ENCODE measurements at places on chromosomes 1 and 21.
A peak's percentile ranks its signal among the peaks of the same experiment; 100 is the strongest.

DNA sequence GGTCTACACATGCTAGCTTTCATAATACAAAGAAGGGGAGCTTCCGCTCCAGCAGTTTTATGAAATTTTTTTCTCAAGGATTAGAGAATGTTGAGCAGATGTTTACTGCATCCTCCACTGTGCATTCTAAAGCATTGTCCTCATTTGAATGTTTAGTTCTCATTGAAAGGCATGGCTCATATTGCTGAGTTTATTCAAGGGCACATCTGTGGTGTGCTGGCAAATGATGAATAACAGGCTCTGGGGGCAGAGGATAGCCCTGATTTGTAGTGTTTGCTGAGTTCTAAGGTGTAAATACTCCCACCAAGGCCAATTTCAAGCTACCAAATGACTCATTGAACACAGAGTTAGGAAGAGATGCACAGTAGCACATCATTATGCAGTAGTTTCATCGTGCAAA lies 303.2 kb upstream of the FAM78B start:
- DNase-seq = no peak

DNA sequence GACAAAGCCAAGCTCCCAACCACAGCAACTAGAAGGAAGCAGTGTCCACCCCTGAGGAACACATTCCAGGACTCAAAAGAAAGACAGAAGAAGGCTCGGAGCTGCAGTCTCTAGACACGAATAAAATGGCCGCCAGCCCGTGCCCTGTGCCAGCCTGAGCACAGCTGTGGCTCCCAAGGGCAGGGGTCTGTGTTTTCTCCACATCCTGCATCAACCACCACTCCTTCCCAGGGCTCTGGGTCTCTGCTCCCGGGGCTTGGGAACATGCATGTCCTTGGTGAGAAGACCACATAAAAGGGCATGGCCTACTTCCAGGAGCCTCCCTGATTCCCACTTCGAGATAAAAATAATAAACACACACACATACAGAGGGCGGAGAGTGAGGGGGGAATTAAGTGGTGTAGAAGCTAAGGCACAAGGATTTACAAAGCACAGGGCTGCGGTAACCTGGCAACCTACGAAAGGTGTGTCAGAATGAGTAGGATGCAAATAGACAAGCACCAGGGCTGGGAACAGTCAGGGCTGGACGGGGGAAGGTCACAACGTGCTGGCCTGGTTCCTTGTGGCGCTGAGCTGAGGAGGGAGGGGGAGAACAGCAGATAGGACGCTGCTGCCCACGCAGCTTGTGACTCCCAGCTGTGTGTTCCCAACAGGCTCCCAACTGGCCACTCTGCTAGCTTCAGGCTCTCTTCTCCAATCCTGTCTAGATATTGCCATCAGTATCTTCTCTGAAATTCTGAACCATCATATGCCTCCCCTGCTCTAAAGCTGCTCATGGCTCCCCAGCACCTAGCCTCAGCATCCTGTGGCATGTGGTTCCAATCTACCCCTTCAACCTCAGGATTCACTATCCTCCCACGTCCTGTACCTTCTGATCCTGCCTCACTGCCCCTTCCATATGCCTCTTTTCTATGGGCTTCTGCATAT lies 72.5 kb downstream of the CD34 start:
- DNase-seq = peak; percentile 25

- peak; percentile 83 for DNase-seq
Observed at GRCh38 chr1:161021165-161021969, 415 bp upstream of the F11R start.

DNA sequence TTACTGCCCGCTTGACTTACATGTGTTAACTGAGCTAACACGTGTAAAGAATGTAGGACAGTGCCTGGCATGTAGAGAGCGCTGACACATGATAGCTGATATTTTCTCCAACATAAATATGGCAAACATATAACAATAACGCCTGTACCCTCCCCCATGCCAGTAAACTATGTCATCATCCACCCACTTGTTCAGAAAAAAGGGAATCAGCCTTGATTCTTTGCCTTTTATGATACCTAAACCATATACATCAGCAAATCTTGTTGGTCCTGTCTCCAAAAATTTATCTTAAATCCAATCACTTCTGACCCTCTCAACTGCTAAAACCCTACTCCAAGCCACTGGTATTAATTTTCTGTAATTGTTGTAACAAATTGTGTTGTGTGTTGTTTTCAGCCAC lies 1.1 kb upstream of the ZNF692 start:
- no peak for DNase-seq

GRCh38 chr1:94205639-94206038 lies 31.7 kb downstream of the ARHGAP29 start:
- no peak for DNase-seq

DNA sequence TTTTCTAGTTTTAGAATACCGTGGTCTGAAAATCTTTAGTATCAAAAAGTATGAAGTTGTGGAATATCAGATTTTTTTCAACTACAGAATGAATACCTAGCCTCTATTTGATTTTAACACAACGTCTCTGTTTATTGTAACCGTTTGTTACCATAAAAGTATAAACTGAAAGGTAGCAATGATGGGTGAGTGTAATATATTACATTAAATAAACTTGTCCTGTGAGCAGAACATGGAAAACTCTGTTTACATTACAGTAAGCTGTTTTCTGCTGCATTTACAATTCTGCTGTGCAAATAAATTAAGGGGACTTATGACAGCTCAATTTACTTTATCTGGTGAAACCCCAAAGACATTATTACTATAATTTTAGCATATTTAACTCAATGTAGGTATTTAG lies 62.5 kb downstream of the CHRM3 start:
- DNase-seq = no peak

DNA sequence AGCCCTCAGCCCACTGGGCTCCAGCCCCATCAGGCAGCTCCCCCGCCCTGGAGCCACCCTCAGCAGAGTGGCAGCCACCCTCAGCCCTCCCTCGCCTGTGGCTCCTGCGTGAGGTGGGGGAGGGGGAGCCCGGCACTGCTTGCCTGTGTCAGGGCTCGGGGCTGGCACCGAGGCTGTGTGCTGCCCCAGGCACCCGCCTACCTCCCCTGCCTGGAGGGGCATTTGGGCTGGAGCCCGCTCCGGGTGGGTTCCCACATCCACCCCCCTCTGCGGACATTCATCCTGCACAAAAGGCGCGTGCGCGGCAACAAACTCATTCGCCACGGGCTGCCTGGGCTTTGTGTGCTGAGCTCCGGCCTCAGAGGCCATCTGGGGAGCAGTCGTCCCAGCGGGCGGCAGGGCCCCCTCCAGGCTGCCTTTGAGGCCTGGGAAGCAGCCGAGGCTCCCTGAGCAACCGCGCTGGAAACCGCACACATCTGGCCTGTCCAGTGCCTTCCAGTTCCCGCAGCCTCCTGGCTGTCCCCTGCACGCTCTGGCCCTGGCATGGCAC lies 12.6 kb upstream of the TNFRSF14 start:
- DNase-seq = no peak

GRCh38 chr1:28507247-28507645 lies 1.4 kb downstream of the RCC1 start:
- peak; percentile 19 for DNase-seq

DNA sequence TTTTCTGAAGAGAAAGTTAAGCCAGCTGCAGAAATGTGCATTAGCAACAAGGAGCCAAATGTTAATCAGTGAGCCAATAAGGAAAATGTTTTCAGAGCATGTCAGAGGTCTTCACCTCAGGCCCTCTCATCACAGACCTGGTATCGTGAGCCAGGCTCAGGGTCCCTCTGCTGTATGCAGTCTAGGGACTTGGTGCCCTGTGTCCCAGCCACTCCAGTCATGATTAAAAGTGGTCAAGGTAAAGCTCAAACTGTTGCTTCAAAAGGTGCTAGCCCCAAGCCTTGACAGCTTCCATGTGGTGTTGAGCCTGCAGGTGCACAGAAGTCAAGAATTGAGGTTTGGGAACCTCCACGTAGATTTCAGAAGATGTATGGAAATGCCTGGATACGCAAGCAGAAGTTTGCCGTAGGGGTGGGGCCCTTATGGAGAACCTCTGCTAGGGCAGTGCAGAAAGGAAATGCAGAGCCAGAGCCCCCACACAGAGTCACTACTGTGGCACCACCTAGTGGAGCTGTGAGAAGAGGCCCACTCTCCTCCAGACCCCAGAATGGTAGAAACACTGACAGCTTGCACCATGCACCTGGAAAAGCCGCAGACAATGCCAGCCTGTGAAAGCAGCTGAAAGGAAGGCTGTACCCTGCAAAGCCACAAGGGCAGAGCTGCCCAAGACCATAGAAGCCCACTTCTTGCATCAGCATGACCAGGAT lies 1128.7 kb downstream of the AMY1C start:
- DNase-seq = no peak
